AG09319 (cell line): ENCODE measurements at places on chromosomes 5 and 9.

- DNase-seq: no peak
These were observed 1.9 kb upstream of the GPBP1 start for GRCh38 chr5:57171816-57172465.

GRCh38 chr9:120937596-120937995 lies 11.0 kb upstream of the TRAF1 start:
- DNase-seq: no peak

GRCh38 chr9:102985162-102985895 lies 9.8 kb upstream of the CYLC2 start:
- no peak for DNase-seq

DNA sequence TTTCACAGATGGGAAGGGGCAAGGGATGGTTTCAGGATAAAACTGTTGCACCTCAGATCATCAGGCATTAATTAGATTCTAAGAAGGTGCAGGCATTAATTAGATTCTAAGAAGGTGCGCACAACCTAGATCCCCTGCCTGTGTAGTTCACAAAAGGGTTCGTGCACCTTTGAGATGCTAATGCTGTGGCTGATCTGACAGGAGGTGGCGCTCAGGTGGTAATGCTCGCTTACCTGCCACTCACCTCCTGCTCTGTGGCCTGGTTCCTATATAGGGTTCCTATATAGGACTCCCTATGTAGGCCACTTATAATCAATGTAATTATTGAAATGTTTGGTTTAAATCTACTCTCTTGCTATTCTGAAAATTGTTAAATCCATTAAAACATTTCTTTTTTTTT lies 171.0 kb downstream of the MSX2 start:
- DNase-seq: no peak

- no peak for DNase-seq
These were observed 11.4 kb upstream of the ARSI start for GRCh38 chr5:150313921-150314716.

DNA sequence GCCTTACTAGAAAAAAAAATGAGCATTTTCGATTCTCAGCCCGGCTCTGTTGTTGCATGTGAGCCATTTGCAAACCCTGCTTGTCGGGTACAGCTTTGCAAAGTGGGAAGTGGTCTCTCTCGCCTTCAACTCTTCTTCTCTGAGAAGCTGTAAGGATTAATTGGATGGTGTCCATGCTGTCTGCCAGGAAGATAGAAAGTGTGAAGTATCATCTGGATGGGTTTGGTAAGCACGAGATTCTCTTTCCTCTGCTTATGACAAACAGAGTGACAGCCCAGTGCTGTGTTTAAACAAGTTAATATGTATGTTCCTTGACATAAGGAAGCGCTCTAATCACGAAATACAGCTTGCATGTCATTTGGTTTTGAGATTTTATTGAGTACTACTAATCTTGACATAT lies 109.1 kb upstream of the SPATA31D4 start:
- no peak for DNase-seq

DNA sequence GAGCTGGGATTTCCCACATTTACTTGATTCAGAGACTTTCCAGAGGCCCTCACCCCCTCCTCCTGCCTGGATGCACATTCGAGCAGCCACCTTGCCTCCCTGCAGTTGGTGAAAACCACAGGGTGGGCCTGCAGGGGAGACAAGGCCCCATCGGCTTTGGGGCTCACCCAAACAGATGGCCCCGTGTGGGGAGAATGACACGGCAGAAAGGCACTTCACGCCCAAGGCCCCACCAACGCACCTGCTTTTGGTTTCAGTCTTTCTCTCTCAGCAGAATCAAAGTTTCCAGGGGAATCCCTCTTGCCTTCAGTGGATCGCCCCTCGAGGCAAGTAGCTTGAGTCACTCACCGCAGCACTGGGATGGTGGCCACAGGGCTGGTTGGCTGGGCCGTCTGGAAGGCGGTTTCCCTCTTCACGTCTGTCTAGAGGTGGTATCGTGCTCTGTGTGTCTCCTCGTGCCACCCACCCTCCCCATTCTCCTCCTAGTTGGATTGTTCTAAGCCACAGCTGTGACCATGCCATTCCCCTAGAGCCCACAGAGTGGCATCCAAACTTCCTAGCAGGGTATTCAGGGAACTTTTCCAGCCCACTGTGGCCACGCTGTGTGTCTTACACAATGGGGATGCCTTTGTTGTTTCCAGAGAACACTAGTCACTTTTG lies 31.8 kb downstream of the SEC61B start:
- no peak for DNase-seq

DNA sequence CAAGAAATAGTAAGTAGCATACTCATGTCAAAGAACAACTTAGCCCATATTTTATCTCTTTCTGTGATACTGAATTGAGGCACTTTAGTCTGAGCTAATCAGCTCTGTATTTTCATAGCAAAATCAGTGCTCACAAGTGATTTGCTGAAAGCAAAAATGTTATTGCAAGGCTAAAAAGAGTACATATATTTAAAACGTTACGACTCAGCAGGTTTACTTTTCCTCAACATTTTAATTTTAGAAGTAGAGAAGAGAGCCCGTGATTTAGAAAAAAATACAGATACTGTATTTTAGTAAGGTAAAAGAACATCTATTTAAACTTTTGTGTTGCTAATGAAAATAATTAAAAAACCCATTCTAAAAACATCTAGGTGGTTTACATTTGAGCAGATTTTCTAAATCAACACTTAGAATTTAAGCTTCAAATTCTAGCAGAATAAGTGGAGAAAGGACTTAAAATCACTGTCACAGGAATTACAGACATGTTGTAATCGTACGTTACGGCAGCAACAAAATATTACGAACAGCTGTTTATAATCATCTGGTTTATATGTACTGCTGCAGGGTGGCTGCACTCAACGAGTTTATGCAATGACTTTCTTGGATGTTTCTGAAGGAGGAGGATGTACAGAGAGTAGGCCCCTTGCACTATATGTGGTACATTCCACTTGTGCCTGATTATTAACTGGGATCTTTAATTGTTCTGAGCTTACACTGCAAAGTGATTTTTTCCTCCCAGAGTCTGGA lies 20.1 kb downstream of the SREK1 start:
- DNase-seq: peak; percentile 67

- DNase-seq: no peak
These were observed 102.0 kb downstream of the PHF2 start for GRCh38 chr9:93678199-93679019.

DNA sequence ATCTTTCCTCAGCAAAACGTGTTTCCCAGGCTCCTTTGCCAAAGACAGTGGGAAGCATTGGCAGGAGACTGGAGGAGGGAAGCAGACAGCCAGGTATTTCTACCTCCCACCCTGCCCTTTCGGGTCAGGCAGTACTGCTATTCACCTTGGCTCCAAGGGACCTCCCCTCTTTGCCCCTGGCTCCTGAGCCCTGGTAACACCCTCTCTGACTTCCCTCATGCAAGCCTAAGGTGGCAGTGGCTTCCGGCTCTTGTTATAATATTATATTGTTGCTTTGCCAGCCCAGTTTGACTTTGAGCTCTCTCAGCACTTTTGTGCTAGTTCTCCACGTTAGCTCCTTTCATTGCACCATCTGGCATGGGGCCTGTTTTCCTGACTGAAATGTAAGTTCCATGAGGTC lies 81.6 kb upstream of the IFNK start:
- no peak for DNase-seq

- DNase-seq: no peak
These were observed 224.7 kb downstream of the FSTL4 start for GRCh38 chr5:133387621-133388020.

- no peak for DNase-seq
These were observed 9.7 kb downstream of the NR2F1-AS1 start for GRCh38 chr5:93571114-93571949.

DNA sequence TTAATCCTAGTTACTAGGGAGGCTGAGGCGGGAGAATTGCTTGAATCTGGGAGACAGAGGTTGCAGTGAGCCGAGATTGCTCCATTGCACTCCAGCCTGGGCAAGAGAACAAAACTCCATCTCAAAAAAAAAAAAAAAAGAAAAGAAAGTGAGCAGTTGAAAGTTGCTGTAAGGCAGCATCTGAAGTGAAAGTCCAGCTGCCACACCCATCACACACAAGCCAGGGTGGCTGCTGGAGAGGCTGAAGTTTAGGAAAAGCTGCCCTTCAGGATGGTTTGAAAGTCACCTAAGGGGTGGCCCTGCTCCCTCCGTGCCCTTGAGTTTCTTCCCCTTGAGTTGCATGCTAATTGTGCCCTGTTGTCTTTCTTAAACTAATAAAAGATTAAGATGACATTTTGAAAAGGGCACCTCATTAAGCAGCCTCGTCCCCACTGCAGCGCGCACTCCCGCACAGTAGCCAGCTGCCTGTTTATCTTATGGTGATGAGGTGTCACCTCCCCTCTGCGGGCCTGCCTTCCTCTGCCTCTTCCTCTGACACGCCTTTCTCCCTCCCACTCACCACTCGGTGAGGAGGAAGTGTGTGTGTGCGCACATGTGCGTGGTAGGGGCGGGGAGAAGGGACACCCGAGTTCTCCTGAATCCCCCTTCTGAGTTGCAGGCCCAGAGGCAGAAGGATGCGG lies 104.2 kb upstream of the PANK3 start:
- no peak for DNase-seq

DNA sequence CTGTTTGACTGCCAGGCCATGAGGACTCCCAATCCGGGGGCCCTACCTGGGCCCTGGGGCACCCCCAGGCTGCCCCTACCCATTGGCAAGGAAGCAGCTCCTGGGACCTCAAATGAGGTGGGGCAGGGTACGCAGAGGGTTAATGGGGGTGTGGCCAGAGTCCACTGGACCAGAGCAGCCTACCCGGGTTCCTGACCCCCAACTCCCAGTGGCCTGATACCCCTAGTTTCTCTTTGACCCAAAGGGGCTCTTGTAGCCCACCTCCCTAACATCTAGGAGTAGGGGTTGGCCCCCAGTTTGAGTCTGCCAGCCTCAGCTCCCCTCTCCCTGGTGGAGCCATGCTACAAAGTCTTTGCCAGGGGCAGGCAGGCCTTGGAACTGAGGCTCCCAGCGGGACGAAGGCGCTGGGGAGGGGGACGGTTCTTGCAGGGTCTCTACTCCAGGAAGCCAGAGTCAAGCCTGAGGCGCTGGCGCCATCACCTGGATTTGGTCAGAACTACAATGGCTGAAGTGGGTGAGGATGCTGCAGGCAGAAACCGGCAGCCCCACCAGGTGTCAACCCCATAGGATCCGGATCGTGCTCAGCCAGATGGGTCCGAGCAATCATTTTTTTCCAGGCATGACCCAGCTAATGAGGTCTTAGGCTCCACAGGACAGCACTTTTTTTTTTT lies 8.4 kb upstream of the CERCAM start:
- no peak for DNase-seq

GRCh38 chr5:116441223-116441622 lies 133.4 kb downstream of the SEMA6A start:
- no peak for DNase-seq

GRCh38 chr5:78320401-78320800 lies 25.9 kb upstream of the AP3B1 start:
- DNase-seq: no peak

GRCh38 chr5:65366655-65367054 lies 115.1 kb downstream of the ADAMTS6 start:
- no peak for DNase-seq

- no peak for DNase-seq
These were observed 123.6 kb downstream of the ELAVL2 start for GRCh38 chr9:23702311-23702922.

DNA sequence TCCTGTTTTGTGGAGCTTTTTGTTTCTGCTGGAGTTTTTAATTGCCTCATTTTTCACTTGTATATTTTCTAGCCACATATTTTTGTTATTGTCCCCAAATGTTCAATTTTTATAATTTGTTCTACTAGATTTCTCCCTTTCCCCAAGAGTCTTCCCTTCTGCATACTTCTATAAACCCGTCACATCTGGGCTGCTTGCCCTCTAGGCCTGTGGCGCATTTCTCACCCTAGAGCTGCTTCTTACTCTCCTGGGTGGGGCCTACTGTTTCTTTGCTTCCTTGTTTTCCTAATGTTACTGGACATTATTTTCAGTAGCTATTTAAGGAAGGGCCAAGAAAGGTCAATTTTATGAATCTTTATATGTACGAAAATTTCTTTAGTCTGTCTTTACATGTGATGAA lies 51.5 kb downstream of the NXNL2 start:
- DNase-seq: no peak

DNA sequence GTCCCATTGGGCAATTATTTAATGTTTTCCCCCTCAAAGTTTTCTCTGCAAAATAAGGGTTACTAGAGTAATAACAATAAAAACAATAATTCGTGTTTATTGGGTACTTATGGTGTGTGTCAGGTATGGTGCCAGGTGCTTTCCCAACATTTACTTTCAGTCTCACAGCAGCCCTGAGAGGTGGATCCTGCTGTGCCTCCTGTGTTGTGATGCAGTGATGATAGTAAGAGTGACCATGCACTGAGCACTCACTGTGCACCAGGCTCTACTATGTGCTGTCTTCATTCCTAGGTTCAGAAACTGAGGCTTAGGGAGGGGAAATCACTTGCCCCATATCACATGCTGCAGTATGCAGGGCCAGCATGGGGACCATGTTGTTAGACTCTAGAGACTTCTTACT lies 15.5 kb downstream of the OTULINL start:
- no peak for DNase-seq

GRCh38 chr9:126822278-126822677 lies 17.4 kb downstream of the ZBTB43 start:
- DNase-seq: no peak

GRCh38 chr9:34343090-34343489 lies 13.7 kb downstream of the NUDT2 start:
- no peak for DNase-seq

GRCh38 chr9:13432904-13433303 lies 153.4 kb upstream of the MPDZ start:
- no peak for DNase-seq

DNA sequence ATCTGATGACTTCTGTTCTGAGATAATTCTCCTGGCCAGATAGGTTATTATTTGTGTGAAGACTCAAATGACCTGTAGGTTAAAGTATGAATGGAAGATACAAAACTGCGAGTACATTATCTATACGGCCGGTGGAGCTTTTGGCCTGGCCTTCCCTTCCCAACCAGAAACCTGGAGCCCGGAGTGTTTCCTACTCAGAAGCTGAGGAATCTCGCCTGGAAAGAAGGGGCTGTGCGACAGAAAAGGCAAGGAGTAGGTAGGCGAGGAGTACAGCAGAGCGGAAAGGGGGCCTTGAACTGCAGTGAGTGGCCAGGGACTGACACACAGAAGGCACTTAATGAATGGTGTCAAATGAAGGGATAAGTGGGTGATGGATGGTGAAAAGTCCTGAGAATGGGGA lies 34.6 kb downstream of the ANGPTL2 start:
- DNase-seq: no peak

- peak; percentile 74 for DNase-seq
These were observed 6.2 kb upstream of the SPINK4 start for GRCh38 chr9:33233626-33234342.

- DNase-seq: no peak
These were observed 1532.8 kb upstream of the ACO1 start for GRCh38 chr9:30851600-30851999.

- no peak for DNase-seq
These were observed 262.5 kb upstream of the C9orf72 start for GRCh38 chr9:27835746-27836145.
